ENCODE measurements at places on chromosomes 2 and 18.

GRCh38 chr2:15181092-15181745, 379.9 kb downstream of the NBAS start:
- no peak for DNase-seq

- no peak for DNase-seq
Measured at GRCh38 chr2:241953324-241953928, 83.9 kb downstream of the RTP5 start.

- DNase-seq: no peak
Measured at GRCh38 chr2:232261776-232262175, 116.8 kb upstream of the ALPP start.

- no peak for DNase-seq
Measured at GRCh38 chr18:36636237-36636817, 192.5 kb downstream of the TPGS2 start.

DNA sequence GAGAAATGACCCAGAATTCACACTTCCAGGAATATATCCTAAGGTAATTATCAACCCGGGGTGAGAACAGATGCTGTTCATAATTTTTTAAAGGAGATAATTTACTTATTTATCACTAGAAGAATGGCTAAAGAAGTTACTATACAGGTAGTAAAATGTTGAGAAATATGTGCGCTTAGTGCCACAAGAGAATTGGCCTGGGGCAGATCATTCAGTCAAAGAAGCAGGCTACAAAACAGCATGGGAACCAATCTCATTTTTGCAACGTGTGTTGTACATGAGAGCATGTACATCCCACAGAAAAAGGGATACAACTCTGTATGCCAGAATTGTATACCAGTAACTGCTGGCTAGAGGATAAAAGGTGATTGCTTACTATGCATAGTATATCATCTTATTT, 75.2 kb downstream of the VIT start:
- no peak for DNase-seq

GRCh38 chr18:56910967-56911366, 235.9 kb upstream of the BOD1L2 start:
- DNase-seq: no peak

DNA sequence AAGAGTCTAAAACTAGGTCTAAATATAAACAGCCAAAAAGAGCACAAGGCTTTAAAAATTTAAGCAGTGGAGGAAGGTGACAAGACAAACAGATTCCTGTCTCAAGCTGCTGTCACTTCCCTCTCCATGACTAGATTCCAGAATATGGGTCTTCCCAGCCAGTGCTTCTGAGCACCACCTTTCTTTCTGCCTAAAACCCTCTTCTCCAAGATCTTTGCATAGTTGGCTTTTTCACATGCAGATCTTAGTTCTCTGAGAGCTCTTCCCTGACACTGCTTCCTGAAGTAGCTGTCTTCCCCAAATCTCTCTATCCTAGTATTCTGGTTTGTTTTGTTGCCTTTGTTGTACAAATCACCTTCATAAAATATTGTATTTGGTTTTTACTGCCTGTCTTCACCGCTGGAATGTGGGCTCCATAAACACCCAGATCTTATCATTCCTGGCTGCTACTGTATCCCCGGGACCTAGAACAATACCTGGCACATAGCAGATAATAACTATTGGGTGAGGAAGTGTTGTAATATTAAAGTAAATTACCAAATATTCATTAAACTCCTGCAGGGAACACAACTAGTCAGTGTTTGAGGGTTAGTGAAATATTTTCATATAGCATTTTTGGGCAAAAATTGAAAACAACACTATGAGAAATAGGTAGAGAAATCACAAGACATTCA, 150.2 kb downstream of the CCDC85A start:
- DNase-seq: no peak

- DNase-seq: no peak
Measured at GRCh38 chr2:52821631-52822030, 946.0 kb upstream of the CHAC2 start.

GRCh38 chr2:137921105-137921880, 43.0 kb upstream of the HNMT start:
- DNase-seq: no peak

DNA sequence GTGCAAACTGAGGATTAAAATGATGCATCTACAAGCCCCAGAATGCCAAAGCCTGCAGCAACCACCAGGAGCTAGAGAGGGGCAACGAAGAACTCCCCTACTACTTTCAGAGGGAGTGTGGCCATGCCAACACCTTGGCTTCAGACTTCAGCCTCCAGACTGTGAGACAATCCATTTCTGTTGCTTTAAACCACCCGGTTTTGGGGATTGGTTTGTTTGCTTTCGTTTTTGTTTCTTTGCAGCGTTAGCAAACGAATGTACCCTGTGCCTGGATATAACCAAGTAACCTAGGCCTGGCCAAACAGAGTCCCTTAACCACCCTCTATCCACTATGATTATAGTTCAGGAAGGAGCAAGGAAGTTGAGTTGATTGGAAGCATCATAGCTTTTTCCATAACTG, 171.2 kb upstream of the NCK2 start:
- no peak for DNase-seq

- DNase-seq: no peak
Measured at GRCh38 chr2:239539776-239540100, 138.9 kb upstream of the HDAC4 start.

DNA sequence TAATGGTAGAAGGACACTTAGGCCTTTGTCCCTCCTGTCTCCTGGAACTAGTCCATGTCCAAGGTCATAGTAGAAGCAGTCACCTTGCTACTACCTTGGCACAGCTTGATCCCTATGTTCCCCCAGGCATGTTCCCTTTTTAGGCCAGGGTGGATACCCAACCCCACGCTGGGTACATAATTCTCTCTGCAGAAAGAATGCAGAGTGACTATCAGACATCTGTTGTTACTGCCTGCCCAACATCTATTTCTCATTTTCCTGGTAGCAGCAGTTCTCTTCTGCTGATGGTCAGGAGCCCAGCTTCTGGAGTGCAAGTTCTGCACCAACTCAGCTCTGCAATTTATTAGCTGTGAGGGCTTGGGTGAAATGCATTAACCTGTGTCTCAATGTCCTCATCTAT, 4.4 kb upstream of the METTL21A start:
- DNase-seq: no peak

GRCh38 chr2:140580532-140581151, 1550.2 kb downstream of the LRP1B start:
- no peak for DNase-seq

GRCh38 chr2:190877436-190877835, 3.2 kb upstream of the GLS start:
- no peak for DNase-seq

GRCh38 chr2:217551252-217551899, 451.4 kb downstream of the TNS1 start:
- no peak for DNase-seq

GRCh38 chr18:4134700-4135099, 320.4 kb downstream of the DLGAP1 start:
- no peak for DNase-seq

GRCh38 chr2:47219970-47220369, 64.9 kb upstream of the STPG4 start:
- no peak for DNase-seq

DNA sequence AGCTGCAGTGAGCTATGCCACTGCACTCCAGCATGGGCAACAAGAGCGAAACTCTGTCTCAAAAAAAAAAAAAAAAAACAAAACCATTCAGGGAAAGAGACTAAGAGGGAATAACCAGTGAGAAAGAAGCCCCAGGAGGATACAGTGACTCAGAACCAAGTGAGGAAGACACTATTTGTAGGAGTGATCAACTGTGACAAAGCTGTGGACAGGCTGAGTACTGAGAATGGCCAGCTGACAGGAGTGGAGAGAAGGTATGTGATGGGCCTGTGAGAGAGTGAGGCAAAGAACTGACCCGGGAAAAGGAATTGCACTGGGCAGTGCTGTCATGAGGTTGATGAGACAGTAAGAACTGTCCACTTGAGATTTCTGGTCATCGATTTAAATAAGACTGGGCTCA, 6.7 kb upstream of the LCT start:
- no peak for DNase-seq

DNA sequence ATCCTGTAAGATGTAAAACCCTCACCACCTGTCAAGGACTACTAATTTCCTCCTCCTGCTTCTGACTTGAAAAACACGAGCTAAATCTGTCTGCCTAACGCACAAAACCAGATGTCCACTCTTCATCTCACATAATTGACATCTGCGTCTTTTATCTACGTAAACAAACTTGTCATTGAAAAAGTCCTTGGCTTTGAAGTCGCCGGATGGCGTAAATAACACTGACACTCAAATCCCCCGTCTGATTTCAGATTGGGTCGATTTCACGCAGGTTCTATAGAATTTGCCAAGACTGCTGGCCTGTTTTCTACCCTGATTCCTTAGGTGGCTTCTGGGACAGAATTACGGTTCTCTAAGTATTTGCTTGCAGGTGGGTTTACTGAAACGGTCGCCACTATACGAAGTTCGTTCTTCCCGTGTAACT, 539 bp upstream of the MOB4 start:
- DNase-seq: no peak

DNA sequence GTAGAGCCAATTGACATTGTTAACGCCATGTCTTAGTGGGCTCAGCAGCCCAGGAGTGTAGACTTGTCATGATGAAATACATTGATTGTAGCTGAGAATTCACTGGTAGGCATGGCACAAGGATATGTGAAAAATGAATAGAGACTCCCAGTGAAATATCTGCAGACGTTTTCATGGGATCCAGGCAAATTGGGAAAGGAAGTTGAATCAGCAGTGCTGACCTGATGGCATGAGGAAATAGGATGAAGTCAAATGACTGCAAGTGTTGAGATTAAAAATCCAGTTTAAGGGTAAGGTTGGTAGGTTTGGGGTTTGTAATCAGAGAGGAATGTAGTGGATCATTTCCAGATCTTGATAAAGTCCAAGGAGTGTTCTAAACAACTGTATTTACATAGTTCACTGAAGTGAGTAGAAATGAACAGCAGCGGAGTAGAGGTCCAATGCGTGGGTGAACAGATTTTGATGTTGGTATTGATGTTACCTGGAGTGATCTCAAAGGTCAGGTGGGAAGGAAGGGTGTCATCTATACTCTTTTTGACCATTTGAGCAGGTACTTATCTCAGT, 24.6 kb downstream of the INSIG2 start:
- no peak for DNase-seq

GRCh38 chr2:76283350-76283749, 572.6 kb upstream of the GCFC2 start:
- no peak for DNase-seq

DNA sequence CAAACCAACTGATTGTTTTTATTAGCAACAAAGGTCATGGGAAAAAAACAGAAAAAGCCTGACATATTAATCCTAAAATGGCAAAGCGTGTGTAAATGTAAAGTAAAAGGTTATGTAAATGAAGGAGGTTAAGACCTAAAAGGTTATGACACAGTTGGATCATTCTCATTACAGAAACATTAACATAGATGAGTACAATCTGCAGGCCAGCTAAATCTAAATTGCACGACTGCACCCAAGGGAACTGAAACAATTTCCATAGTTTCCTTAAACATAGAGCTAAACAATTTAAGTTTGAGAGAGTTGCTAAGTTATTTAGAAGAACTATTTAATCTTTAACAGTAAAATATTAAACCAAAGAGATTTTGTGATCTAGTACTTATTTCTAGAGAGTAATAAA, 151.6 kb upstream of the UBE2E3 start:
- DNase-seq: no peak

GRCh38 chr2:70347831-70348230, 46.0 kb upstream of the FAM136A start:
- DNase-seq: no peak

DNA sequence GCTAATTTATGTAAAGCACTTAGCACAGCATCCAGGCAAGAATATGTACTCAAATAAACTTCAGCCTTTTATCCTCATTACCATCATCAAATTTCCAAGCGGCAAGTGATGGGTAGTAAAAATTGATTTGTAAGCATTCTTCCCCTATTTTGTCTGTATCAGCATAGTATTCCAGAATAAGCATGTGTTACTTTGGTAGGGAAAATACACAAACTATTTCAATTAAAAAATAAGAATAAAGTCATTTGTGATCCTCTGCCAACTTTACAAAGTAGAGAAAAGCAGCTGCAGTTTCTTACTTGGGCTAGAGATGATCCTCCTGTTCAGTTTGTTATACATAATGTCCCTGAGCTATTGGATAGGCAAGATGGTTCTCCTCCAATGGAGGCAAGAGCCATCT, 493.2 kb downstream of the ZEB2 start:
- DNase-seq: no peak

DNA sequence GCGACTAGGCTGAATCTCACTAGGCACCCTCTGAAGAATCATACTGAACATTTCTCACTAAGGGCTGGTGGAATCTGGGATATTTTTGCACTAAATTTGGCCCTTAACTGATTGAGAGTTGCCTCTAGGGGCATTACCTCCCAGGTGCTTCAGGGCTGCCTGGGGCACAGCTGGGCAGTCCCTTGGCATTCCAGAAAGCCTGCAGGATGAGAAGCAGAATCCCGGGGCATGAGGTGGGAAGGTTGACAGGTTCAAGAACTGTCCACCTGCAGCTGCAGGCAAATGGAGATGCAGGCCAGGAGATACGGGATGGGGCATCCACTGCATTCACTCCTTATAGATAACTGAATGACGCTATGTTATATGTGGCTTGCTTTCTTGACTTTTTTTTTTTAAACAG, 7.4 kb downstream of the RESP18 start:
- DNase-seq: no peak

DNA sequence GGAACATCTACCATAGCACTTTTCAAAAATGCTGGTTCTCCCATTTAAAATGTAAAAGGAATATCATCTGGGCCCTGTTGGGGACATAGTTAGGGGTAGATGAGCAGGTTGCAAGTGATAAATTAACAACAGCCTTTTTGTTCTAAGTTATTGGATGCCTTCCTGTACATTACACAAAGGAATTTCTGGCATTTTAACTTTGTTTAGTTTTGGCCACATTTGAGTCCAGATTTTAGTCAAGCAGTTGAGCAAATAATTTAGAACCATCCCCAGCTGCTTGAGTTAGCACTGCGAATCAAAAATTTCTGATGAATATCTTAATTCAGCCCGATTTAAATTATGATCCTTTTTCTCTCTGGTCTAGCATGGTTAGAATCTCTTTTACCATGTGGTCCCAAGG, 124.4 kb downstream of the TTC27 start:
- DNase-seq: no peak

DNA sequence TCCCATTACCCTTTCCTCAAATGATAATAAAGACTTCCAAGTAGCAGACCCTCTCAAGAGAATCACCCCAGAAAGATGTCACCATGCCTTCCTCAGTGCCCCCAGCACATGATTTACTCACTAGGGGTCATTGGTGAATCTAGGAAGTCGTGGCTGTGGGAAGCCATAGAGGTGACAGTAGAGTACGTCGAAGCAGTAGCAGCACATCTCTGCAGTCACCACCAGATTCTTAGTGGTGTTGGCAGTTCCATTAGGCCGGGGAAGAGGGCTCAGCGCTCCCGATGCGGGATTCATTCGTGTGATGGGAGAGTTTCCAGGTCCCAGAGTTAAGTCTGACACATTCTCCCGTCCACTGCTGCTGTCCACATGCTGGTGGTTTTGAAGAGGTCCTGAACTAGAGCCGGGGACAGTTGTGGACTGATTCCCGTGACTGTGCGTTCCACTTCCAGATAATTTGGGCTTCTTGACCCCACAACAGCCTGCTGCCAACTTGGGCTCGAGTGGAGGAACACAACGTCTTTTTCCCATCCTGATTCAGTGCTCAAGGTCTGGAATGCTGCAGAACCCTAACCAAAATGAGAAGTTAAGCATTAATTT, 12.0 kb downstream of the AMMECR1L start:
- DNase-seq: no peak
